Calu3 (cell line): ENCODE measurements at places on chromosomes 12 and 14.

- no peak for DNase-seq
These were observed 239.1 kb upstream of the ARID2 start for GRCh38 chr12:45490232-45490881.

- no peak for DNase-seq
These were observed 29.7 kb upstream of the BICD1 start for GRCh38 chr12:32076941-32077340.

GRCh38 chr12:18926188-18926587, 188.3 kb downstream of the CAPZA3 start:
- no peak for DNase-seq

GRCh38 chr12:43235721-43236120, 316.3 kb downstream of the ADAMTS20 start:
- DNase-seq: no peak

DNA sequence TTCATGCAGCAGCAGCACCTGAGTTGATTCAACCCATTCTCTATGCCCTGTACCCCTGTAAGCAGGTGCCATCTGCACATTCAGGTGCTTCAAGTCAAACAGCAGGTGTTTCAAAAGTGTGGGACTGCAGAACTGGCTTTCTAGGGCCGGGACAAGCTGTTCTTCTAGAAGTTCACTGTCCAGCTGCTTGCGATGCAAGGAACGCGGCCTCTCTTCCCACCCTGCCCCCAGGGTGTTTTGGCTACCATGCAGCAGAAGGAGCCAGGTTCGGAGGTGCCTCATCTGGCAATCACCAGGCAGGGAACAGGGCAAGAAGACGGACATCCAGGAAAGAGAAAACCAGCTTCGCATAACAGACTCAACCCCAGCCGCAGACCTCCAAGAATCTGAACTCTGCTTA, 35.2 kb downstream of the TMEM132D start:
- DNase-seq: no peak

GRCh38 chr12:104304261-104305009, 896 bp downstream of the EID3 start:
- no peak for DNase-seq

- no peak for DNase-seq
These were observed 1.1 kb upstream of the TM9SF1 start for GRCh38 chr14:24196071-24197055.

- DNase-seq: no peak
These were observed 94.0 kb upstream of the DYNC1H1 start for GRCh38 chr14:101870273-101870939.

GRCh38 chr14:103772078-103772712, 56.6 kb downstream of the ZFYVE21 start:
- DNase-seq: no peak

GRCh38 chr12:20403230-20403629, 34.9 kb downstream of the PDE3A start:
- DNase-seq: no peak
